Right lobe of liver (tissue), 6 donors: ENCODE measurements at places on chromosomes 4 and X. TPM values are rescaled to one million over a fixed set of nuclear protein-coding genes. Genes with fewer than 3 reads are reported as not detected.

Gene ASB12
- total RNA-seq: not detected

Gene NDST3
- 0.25 TPM for total RNA-seq

GRCh38 chr4:38612646-38613414 lies 51.2 kb upstream of the KLF3 start:
- no peaks in the 10 kb centered on the region for H3K36me3 ChIP-seq
- no peak for DNase-seq
- H3K27ac ChIP-seq: no peak overlapping the region
- no peaks in the 10 kb centered on the region for H3K27me3 ChIP-seq

DNA sequence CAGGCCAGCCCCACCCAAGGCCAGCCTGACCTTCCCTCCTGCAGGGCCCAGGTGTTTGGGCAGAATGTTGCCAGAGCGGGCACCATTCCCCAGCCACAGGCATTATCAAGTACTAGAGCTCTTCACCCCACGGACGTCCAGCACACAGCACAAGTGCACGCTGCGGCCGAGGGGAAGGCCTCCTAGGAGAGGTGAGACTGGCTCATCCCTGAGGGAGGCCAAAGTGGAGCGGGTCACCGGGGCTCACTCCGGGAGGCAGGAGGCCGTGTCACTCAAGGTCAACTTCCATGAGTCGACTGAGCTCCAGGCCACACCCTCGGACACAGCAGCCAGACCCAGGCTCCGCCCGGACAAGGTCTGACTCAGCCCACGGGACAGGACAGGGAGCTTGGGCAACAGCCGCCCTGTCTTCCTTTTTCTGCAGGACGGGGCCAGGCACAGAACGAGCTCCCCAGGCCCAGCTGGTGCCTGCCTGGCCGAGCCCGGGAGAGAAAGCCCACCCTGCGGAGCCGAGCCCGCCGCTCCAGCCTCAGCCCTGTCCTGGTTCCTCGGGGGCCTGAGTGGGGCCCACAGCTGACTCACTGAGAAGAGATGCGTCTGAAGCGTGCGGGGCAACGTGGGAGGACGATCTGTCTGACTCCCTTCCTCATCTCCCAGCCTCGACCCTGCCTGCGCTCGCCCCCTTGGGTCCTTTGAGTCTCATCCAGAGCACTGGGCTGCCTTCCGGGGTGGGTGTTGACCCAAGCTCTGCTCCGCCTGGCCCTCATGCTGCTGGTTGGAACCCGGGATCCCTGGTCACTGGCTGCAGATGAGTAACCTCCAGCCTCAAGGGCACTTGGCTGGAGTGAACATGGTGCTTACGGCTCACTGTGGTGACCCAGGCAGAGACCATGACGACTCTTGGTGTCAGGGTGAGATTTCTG lies 1.6 kb downstream of the SLC49A3 start:
- no peaks in the 10 kb centered on the region for H3K36me3 ChIP-seq
- DNase-seq: peak; percentile 95
- H3K4me1 ChIP-seq: peaks cover 5% of the 10 kb centered on the region
- H3K27ac ChIP-seq: peak overlapping the region; percentile 56

DNA sequence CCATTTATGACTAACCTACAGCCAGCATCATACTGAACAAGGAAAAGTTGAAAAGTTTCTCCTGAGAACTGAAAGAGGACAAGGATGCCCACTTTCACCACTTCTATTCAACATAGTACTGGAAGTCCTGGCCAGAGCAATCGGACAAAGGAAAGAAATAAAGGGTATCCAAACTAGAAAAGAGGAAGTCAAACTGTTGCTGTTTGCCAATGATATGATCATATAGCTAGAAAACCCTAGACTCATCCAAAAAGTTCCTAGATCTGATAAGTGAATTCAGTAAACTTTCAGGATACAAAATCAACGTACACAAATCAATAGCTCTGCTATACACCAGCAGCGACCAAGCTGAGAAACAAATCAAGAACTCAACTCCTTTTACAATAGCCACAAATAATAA lies 64.5 kb downstream of the CENPC start:
- H3K27ac ChIP-seq: no peak overlapping the region
- H3K4me3 ChIP-seq: no peak overlapping the region
- H3K4me1 ChIP-seq: no peaks in the 10 kb centered on the region
- H3K27me3 ChIP-seq: no peaks in the 10 kb centered on the region
- H3K36me3 ChIP-seq: no peaks in the 10 kb centered on the region
- DNase-seq: no peak

DNA sequence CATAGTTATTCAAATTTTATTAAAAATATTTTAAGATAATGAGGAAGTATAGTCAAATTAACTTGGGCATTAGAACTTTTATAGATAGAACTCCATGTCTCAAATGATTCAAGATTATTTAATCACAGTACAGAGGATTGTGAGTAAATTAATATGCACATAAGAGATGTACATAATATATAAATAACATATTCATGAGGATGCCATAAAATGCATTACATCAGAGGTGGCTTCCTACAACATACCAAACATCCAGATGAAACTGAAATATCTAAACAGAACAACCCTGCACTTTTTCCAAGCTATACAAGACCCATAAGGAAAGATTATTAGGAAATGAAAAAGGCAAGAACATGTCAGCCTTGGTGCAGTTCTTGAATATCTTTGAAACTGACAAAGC lies 91.3 kb upstream of the NAP1L5 start:
- no peak for DNase-seq
- H3K27me3 ChIP-seq: no peaks in the 10 kb centered on the region
- H3K36me3 ChIP-seq: no peaks in the 10 kb centered on the region
- H3K4me1 ChIP-seq: peaks cover 4% of the 10 kb centered on the region
- no peak overlapping the region for H3K27ac ChIP-seq
- no peak overlapping the region for H3K4me3 ChIP-seq

DNA sequence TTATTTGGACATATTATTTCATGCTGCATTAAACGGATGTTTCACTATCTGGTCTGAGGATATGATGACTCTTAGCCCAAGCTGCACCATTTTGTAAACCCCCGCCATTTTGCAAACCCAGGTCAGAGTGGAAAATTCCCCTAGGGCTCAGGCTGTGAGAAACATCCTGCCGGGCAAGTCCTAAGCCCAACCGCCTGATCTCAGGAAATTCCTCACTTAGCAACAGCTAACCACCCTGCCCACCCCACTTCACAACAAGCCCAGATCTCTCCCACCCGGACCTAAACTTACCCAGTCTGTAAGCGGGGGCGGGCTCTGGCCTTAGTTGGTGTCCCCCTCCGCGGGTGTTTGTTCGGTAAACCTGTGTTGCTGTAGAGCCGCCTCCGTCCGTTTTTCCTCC lies 2747.1 kb downstream of the PCDH7 start:
- no peaks in the 10 kb centered on the region for H3K27me3 ChIP-seq
- no peaks in the 10 kb centered on the region for H3K36me3 ChIP-seq
- DNase-seq: no peak
- H3K27ac ChIP-seq: no peak overlapping the region
- H3K4me1 ChIP-seq: no peaks in the 10 kb centered on the region
- H3K4me3 ChIP-seq: no peak overlapping the region

DNA sequence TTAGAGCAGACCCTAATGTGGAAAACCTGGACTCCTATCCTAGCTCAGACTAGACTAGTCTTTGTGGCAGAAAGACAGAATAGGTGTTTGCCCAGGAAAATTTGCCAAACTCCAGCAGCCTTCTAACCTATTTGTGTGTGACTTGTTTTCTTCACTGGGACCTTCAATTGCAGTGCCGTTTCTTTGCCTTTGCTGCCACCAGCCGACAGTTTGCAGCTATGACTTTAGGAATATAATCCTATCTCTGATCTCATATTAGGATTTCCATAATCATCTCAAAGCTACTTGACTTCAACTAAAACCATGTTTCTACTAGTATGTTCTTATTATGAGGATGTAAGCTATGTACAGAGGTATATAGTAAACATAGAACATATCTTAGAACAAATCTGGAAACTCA lies 60.2 kb upstream of the PGAM4 start:
- no peaks in the 10 kb centered on the region for H3K4me1 ChIP-seq
- H3K36me3 ChIP-seq: no peaks in the 10 kb centered on the region
- no peak overlapping the region for H3K4me3 ChIP-seq

DNA sequence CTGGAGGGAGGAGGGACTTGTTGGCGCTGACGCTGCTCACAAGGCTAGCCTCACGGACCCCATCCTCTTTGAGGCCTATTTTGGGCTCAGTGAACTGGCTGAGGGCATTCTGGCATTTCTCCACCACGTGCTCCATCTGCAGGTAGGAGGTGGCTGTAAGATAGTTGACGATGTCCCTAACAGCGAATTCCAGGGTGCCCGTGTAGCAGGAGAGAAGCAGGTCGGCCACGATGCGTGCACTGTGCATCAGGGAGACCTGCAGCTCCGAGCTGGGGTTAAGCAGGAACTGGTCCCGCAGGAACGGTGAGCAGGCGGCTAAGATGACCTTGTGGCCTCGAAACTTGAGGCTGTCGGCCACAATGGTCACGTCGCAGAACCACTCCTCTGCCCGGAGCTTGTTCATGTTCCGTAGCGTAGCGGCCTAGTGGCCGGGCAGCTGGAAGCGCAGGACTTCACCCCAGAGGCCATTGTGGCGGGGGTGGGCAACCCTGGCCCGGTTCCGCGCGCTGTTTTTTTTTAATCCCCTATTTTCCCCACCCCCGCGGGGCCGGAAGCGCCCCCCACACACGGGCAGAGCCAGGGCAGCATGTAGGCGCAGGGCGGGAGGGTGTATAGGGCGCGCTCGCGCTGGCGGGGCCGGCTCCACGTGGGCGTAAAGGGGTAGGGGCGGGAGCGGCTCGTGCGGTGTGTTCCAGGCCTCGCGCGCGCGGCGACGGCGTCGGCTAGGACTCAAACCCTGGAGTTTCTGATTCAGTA lies 73.2 kb downstream of the UBE2K start:
- DNase-seq: no peak
- no peak overlapping the region for H3K27ac ChIP-seq
- no peaks in the 10 kb centered on the region for H3K4me1 ChIP-seq
- H3K4me3 ChIP-seq: no peak overlapping the region
- H3K36me3 ChIP-seq: peaks cover 8% of the 10 kb centered on the region

GRCh38 chr4:121726642-121727268 lies 30.0 kb upstream of the ANXA5 start:
- no peaks in the 10 kb centered on the region for H3K4me1 ChIP-seq
- H3K27ac ChIP-seq: no peak overlapping the region
- no peaks in the 10 kb centered on the region for H3K27me3 ChIP-seq
- no peak for DNase-seq
- no peak overlapping the region for H3K4me3 ChIP-seq

DNA sequence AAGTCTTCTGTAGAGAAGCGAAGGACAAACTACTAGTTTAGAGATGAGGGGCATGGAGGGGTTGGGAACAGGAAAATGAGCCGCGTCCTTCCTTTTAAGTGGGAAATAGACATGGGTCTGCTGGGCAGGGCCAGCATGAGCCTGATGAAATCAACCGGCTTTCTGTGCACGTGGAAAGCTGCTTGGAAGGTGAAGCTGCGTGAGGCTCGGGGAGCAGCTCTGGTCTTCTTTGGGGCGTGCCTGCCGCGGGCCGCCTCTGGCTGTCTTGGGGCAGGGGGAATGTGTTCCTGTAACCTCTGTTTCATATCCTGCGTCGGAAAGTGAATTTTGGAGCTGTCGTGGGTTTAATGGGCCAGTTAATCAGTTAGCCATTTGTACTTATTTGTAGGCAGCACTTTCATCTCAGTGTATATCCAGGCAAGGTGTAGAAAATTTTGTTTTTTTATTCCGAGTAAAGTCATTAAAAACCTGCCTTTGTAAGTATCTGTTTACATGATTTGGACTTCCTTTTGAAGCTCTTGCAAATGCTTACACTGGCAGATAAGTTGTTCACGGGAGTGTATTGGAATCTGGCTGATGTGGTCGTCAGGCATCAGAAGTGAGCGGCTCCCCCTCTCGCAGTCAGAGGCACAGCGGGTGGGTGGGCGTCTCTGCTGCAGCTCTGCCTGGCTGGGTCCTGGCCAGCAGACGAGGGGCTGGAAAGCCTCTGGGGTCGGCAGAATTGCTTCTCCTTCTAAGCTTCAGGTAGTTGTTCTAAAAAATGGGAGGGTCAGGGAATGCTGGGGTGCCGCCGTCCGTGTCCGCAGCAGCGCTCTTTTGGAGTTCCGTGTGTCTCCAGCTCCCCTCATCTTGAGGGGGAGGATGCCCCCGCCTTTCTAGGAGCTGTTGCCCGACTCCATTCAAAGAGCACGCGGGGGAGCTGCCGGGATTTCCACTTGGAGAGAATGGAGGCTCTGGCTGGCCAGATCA lies 70.5 kb upstream of the HGFAC start:
- DNase-seq: no peak
- H3K4me3 ChIP-seq: no peak overlapping the region
- no peaks in the 10 kb centered on the region for H3K27me3 ChIP-seq
- no peaks in the 10 kb centered on the region for H3K36me3 ChIP-seq
